ENCODE measurements at places on chromosomes 7 and 10.

GRCh38 chr7:126223729-126224128 lies 1029.0 kb downstream of the GRM8 start:
- no peak for DNase-seq

- no peak for DNase-seq
These were observed 278.2 kb downstream of the SNX13 start for GRCh38 chr7:17661982-17662585.

DNA sequence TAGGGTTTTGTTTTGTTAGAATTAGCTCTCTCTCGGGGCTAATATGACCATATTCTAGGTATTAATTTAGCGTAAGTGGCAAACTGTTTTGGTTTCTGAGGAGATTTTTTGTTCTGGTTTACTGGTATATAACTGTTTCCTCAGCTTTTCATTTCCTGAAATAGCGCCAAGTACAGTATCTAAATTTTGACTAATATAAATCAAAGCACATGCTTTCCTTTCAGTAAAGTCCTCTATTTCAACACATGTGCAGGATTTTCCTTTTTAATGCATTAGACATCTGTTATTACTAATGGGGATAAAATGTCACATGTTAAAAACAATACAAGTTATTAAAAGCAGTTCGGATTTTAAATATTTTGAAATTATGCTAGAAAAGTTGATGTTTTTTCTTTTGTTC lies 11.3 kb downstream of the FERD3L start:
- no peak for DNase-seq

DNA sequence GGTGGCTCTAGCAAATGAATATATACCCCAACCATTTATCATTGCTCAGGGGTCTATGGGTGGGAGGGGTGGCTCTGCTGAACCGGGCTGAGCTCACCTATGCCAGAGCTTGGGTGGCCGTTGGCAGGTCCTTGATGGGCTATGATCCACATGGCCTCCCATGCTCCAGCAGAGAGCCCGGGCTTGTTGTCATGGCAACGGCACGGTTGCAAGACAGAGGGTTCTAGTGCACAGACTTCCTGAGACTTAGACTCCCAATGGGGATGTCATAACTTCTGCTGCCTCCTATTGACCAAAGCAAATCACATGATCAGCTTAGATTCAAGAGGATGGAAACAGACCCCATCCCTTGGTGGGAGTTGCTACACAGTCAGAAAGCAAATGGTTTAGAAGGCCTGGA lies 36.4 kb upstream of the CARD11 start:
- DNase-seq: no peak

- no peak for DNase-seq
These were observed 17.7 kb upstream of the ZMIZ1 start for GRCh38 chr10:79050896-79051555.

DNA sequence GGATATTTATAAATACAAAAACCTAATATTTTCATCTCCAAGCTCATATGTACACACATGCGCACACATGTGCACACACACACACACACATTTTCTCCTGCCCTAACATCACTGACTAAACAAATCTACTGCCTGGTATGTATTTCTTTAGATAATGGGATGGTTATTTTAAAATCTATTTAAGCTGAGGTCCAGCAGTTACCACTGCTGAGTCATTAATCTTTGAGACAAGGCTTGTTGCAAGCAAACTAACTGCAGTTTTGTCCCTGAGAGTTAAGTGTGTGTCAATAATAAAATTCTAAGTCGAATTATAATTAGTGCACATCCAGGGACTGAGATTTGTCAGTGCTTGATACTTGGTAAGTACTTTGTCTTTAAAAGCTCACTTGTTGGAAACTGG lies 135.1 kb downstream of the VPS50 start:
- DNase-seq: no peak

GRCh38 chr10:29119374-29119773 lies 169.5 kb upstream of the LYZL1 start:
- DNase-seq: no peak

DNA sequence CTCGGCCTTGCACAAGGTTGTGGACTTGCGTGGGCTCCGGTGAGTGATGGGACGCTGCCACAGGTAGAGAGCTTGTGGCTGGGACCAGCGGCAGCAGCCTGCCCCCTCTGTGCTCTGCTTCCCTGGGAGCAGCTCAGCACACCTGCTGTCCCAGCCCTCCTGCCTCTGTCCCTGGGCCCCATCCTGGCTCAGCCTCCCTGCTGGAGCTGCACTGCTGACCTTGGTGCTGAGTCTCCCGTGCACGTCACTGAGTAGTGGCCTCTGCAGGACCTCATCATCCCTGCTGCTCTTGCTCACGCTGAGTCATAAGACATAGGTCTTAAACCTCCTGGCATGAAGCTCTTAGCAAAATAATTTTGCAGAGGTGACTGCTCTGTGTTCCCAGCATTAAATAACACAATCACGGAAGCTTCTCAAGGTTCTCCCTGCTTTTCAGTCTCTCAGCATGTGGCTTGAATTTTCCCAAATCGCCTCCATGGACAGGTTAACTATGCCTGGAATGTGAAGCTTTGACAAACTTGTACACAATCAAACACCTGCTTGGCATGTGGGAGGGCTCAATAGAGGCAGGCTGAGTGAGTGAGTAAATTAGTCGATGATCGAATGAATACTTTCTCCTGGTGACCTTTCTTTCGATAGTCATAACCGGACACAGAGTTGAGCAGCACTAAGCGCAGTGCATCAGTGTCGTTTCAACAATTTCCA lies 63.8 kb upstream of the NPS start:
- DNase-seq: no peak

- DNase-seq: no peak
These were observed 19.0 kb downstream of the NAPEPLD start for GRCh38 chr7:103129702-103130549.

DNA sequence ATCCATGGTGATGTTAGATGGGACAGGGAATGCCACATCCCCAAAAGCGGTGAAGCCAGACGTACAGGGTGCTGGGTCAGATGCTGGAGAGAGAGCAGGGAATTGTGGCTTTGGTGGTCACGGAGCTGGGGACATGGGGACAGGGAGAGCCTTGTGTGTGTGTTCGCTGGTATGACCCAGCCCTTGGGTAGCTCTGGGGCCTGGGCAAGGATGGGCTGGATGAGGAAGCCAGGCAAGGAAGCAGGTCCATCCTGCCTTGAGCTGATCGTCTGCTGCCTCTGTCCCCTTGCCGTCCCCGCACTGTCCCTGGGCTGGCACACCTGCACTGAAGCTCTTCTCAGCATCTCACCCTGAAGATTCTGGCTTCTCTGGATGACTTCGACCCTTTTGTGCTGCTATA lies 15.4 kb upstream of the CLDN4 start:
- no peak for DNase-seq

- no peak for DNase-seq
These were observed 906 bp downstream of the CDK1 start for GRCh38 chr10:60778971-60779796.

GRCh38 chr7:141072548-141073172 lies 1.2 kb upstream of the TMEM178B start:
- no peak for DNase-seq

GRCh38 chr10:72626444-72626754 lies 520 bp upstream of the MICU1 start:
- DNase-seq: no peak

- DNase-seq: no peak
These were observed 21.5 kb downstream of the HSPA12A start for GRCh38 chr10:116720668-116721546.

- no peak for DNase-seq
These were observed 7.8 kb downstream of the ICA1 start for GRCh38 chr7:8254215-8254614.

DNA sequence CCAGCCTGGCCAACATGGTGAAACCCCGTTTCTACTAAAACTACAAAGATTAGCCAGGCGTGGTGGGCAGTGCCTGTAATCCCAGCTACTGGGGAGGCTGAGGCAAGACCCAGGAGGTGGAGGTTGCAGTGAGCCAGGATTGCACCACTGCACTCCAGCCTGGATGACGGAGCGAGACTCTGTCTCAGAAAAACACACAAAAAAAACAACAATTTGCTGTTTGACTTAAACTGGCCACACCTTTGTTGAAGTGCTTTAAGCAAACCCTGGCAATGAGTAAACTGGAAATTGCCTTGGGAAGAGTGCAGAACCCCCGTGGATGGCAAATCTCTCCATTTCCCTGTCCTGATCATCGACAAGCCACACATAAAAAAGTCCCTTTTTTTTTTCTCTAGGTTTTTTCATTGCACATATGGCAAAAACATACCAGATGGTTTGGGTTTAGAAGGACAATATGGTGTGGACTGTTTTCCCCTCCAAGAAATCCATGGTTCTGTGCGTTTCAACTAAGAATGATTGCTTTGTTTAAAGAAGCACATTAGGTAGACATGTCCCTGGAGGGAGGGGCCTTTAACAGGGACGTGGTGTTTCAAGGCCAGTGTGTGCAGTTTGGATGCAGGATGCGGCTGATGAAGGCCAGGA lies 76.9 kb downstream of the NRP1 start:
- DNase-seq: no peak

GRCh38 chr7:28174901-28175661 lies 5.5 kb downstream of the JAZF1 start:
- DNase-seq: no peak

- no peak for DNase-seq
These were observed 18.3 kb upstream of the PPIF start for GRCh38 chr10:79328737-79329504.

DNA sequence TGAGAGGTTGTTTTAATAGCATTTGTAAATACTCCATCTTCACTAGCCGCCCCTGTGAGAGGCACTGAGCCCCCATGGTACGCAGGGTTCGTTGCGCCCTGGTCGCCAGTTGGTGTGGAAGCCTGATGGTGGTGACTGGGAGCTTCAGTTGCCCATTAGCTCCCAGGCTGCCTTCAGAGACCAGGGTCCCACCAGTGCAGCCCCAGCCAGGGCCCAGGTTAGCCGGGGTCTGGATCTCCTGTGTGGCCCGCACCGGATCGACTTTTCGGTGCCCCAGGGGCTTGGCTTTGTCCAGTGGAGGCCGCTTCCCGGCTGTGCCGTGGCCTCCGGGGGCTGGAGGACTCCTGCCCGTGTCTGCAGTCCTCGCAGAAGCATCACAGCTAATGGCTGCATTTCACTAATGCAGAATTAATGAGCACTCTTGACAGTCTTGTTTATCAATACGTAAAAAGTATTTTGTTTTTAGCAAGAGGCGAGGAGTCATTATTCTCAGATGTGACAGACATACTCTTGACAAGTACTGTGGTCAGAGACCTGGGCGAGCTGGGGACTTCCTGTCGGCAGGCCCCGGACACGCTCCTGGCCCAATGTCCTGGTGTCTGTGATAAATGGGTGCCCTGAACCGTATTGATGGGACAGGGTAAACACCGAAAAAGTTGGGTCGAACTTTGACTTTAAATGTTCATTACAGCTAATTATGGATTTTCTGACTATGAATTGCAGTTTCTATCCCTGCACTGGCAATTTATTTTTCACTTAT lies 99.8 kb downstream of the NKX6-2 start:
- no peak for DNase-seq

GRCh38 chr7:47078241-47078640 lies 503.7 kb downstream of the TNS3 start:
- no peak for DNase-seq

- DNase-seq: no peak
These were observed 36.4 kb downstream of the CPVL start for GRCh38 chr7:29109899-29110298.

GRCh38 chr7:118259115-118259514 lies 34.6 kb downstream of the ANKRD7 start:
- DNase-seq: no peak

DNA sequence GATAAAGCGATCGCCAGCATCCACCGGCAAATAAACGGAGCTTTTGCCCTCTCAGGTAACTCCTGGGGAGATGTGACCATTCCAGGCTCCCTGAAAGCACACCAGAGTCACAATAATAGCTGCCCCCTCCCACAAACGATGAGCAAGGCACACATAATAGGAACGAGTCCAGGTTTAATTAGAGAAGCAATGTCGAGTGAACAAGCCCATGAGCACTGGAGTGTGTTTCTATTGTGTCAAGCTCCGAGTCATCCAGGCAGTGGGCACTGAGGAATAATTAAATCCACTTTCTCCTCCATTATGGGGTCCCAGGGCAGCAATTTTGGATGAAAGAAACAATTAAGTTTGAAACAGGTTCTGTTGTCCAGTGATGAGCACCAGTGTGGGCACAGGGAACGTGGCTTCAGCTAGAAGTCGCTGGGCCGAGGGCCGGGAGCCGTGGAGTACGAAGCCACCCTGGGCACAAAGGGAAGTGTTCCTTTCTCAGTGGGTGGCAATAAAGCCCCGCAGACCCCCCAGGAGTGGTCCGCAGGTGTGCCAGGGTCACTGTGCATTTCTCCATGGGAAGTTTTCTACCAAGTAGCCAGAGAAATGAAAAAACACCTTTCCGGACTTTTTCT lies 12.0 kb downstream of the PNLIPRP2 start:
- no peak for DNase-seq

GRCh38 chr7:98995111-98995510 lies 116.8 kb downstream of the TRRAP start:
- DNase-seq: no peak

DNA sequence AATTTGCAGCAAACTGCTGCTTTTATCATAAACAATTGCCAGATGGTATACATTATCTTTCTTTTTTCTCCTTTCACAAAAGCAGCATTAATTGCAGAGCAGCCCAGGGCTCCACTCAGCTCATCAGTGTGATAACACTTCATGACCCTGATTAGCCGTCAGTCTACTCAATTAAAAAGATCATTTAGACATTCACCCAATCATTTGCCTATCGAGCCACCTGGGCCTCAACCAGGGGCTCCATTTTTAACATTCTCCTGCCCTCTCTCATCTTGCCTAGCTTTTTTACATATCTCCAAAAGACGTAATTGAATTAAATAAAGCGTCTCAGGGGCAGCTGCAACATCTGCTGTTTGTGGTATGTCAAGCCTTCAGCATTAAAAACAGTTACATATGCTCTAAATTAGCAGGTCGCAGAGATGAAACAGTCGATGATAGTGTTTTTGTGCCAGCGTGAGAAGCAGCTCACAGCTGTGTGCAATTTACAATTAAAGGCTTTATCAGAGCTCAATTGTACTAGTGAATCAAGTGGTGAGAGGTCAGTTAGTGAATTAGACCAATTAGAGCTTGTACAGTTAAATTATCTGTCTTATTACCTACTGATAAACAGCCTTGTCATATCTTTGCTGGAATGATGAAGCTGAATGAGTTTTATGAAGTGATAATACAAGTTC lies 522.5 kb downstream of the ETV1 start:
- DNase-seq: no peak

- no peak for DNase-seq
These were observed 49.7 kb downstream of the CDK1 start for GRCh38 chr10:60827791-60828488.

Data from effector memory CD4-positive, alpha-beta T cell (primary cell).